ENCODE measurements at places on chromosomes 2 and 18.
A peak's percentile ranks its signal among the peaks of the same experiment; 100 is the strongest.

DNA sequence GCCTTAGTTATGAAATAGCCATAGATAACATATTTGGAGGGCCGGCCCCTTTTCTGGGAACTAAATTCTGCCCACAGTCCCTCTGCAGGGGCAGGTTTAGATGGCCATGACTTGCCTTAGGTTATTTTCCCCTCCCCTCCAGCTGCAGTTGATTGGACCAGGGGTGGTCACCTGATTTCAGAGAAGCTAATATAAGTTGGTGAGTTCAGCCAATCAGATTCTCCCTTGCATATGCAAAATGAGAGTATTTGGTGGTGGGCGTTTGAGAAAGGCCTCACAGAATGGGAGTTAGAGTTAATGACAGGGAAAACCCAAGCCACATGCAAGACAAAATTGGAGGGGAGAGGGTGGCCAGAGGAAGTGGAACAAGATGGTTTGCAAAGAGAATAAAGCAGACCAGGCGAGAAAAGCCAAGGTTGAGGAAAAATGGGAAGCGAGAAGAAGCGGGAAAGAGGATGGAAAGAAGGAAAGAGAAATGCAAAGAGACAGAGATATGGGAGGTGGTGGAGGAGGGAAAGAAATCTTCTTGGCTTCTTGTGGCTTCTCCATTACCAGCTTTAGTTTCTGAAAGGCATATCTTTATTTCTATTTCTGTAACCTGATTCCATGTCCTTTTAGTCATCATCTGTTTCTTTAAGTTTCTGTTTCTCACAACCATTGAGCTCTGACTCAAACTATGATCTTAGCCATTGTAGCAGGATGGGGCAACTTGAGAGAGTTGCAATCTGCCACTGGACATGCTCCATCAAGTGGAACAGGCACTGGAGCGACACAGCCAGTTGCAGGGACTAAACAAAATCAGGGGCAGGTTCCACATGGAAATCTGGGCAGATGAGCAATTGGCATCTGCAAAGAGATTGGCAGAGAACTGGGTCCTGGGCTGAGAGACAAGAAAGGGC is 108.1 kb upstream of the SIX3 start:
- peak; percentile 38 for DNase-seq

GRCh38 chr2:235463893-235464292 is 29.9 kb upstream of the AGAP1 start:
- DNase-seq, result no peak

DNA sequence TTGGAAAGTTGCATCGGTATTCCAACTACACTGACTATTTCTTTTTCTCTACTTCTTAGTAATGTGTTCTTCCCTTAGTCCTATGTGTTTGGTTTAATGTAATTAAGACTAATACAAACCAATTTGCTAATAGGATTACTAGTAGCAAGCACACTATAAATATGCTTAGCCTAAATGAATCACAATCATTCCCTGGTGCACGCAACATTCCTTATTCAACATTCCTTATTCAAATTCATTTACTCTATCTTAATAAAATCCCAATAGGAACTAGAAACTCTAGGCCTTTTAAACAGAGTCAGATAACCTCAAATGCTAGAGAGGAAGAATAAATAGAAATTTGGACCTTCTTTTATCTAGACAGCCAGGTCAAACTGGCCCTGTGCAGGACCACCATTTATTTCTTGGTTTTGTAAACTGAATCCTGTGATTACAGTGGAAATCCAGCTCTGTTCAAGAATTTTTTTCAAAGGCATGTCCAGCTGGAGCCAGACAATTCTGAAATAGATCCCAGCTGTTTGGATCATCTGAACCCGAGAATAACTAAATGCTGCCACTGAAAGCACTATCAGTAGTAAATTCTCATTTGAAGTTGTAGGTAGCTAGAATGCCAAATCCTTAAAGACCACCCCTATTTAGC is 103.1 kb downstream of the PPP1R1C start:
- peak; percentile 15 for DNase-seq

GRCh38 chr2:240904216-240905175 is 1.6 kb upstream of the CROCC2 start:
- no peak for DNase-seq

GRCh38 chr2:209422191-209422754 is 1.6 kb upstream of the MAP2 start:
- no peak for DNase-seq

DNA sequence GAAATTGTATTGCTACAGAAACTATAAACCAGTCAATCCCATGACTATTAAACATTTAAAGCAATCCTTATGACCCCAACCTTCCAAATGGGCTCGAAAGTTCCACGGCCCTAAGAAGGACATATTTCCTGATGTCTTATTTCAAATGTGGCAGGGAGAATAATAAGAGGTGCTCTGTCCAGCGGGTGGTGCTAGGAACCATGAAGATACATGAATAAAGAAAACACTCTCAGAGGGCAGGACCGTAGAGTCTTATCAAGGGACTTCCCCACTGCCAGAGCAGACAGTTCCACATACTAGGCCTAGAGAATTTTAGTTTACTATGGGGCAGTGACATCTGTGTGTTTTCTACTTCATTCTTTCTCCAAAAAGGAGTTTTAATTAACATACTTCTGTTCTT is 187.1 kb upstream of the PIK3C3 start:
- DNase-seq, result peak; percentile 41

GRCh38 chr2:180472133-180472532 is 465.0 kb upstream of the CWC22 start:
- peak; percentile 42 for DNase-seq

- peak; percentile 78 for DNase-seq
Observed at GRCh38 chr2:222318026-222318711, 19.4 kb upstream of the PAX3 start.

DNA sequence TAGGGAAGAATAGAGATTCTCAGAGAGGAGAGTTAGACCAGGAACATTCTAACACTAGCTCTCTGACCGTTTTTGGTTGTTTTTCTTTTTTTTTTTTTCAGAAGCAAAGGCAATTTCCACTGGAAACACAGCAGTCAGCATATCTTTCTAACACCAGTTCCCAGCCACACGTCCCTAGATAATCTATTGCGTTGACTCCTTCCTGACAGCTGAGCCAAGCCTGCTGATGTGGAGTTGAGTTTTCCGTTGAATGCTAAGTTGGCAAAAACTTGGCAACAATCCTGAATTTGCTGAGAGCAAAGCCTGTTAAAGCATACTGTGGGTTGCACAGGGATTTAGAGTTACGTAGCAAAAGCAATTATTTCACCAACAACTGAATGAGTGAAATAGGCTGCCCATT is 19.3 kb downstream of the GAD1 start:
- no peak for DNase-seq

- DNase-seq, result no peak
Observed at GRCh38 chr2:241177526-241178334, 10.7 kb upstream of the ANO7 start.

DNA sequence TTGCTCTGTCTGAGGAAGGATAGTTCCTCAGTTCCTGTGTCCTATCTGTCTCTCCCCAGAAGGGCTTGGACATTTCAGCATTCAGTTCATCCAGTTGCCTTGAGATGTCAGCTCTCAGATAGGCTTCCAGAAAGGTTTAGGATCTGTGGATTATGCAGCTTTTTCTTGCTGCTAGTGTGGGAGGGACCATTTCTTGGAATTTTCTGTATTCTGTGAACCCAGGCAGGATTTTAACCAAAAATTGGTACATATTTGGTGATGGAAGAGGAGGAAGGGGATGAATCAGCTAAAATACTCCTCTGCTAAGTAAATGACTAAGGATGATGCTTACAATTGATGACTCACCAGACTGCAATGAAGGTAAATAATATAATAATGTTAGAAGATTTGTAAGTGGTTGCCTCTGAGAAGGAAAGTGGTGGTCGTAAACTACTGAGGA is 58.6 kb upstream of the DOCK10 start:
- peak; percentile 99 for DNase-seq

DNA sequence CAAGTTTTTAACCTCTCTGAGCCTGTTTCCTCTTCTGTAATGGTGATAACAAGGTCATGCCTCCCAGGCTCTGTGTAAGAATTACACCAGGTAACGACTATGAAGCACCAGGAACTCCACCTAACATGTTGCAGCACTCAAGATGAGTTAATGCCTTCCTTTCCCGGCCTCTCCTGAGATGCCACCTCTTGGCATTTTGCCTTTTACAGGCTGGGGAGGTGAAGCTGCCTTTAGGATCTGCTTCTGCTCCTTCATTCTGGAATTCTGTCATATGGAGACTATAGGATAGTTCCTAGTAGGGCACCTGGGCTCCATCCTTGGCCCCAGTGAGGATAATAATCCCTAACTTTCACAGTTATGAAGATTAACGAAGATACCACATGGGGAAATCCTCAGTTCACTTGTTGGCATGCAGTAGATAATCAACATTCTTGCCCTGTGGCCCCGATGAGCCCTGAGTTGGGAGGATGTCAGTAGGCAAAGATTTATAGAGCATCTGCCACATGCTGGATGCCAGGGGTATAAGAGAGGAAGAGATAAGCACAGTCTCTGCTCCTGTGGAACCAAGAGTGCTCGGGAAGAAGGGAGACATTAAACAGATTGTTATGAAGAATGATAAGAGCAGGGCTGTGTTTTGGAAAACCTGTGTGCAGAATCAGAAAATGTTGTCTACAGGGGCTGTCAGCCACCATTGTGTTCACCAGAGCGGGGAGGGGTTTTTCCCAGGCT is 43.9 kb upstream of the KCNF1 start:
- no peak for DNase-seq

GRCh38 chr2:63049211-63049969 is 1.2 kb upstream of the OTX1 start:
- no peak for DNase-seq

- peak; percentile 23 for DNase-seq
Observed at GRCh38 chr2:70785137-70785911, 5.1 kb downstream of the FIGLA start.

DNA sequence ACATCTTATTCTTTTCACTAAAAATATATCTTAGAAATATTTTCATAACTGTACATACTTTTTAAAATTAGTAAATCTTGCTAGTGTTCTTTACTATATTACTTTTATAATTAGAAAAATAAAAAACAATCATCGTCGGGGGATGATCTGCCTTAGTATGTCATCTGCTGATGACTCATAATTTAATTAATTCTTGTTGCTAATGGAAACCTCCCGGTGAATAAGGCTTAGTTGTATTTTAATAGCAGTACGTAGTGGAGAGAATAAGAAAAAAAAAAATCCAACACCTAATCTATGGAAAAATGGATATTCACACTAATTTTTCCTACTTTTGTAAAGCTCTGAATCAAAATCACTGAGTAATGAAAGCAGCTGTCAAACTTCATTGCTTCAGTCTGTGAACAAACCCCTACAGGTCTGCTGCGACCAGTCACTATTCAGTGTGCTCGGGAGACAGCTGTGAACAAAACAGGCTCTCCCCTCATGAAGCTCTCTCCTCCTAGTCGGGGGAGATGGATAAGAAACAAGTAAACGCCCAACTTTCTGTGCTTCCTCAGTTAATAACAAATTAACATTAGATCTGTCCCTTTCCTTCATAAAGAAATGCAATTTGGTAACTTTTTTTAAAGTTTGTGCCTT is 97.4 kb upstream of the UPP2 start:
- peak; percentile 17 for DNase-seq

GRCh38 chr18:52341103-52341432 is 1.1 kb downstream of the DCC start:
- no peak for DNase-seq

- DNase-seq, result no peak
Observed at GRCh38 chr2:72924353-72925240, 7.3 kb downstream of the EMX1 start.

- DNase-seq, result no peak
Observed at GRCh38 chr2:105678346-105678745, 66.4 kb upstream of the NCK2 start.

GRCh38 chr2:198587240-198587639 is 782.8 kb downstream of the PLCL1 start:
- no peak for DNase-seq

DNA sequence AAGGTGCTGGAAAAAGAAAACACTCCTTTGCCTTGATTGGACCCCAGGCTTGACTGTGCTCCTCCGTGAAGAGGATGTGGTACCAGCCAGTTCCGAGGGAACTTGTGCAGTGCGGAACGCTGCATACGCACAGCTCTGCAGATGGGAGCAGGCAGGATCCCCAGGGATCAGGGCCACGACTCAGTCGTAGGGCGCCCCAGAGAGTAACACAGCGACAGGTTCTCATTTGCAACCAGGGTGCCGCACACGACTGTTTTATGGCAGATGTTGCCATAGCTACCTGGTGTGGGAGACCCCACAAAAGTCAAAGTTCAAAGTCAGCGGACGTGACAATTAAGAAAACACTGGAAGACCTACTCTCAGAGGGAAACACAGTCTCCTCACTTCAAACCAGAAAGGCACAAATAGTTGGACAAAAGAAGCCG is 779 bp downstream of the MALL start:
- DNase-seq, result no peak

- no peak for DNase-seq
Observed at GRCh38 chr18:59085126-59085794, 54.4 kb upstream of the SEC11C start.

- no peak for DNase-seq
Observed at GRCh38 chr2:6973895-6974545, 56.8 kb downstream of the RNF144A start.

DNA sequence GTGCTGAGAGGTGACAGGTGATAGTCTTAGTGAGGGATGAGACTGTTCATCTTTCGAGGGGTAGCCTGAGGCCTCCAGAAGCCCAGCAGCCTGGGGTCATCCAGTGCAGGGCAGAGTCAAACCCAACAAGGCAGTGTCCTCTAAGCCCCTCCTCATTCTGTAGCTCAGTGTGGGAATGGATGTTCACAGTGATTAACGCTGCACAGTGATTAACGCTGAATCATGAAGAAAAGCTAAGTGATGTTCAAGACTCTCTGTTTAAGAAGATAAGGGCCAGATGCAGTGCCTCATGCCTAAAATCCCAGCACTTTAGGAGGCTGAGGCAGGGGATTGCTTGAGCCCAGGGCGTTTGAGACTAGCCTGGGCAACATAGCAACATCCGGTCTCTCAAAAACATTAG is 56.3 kb upstream of the LAPTM4A start:
- peak; percentile 17 for DNase-seq

DNA sequence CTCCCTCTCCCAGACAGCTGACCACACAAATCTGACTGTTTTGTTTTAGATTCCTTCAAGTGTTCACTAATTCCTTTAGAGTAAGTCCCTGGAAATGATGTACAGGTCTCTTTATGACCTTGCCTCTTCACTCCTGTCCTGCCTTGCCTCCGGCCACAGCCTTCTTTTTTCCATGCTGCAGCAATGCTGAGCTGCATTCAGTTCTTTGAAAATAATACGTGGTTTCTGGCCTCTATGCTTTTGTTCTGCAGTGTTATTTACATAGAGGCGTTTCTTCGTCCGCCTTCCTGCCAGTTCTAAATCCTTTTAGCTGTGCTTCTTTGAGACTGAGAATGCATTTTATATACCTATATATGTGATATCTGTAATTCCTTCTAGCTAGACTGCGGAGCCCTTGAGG is 87.2 kb downstream of the PPP1R1C start:
- DNase-seq, result no peak

- DNase-seq, result no peak
Observed at GRCh38 chr2:81734981-81735380, 1430.4 kb upstream of the LRRTM1 start.

- DNase-seq, result no peak
Observed at GRCh38 chr2:18792226-18792629, 202.9 kb upstream of the NT5C1B start.

GRCh38 chr2:176291809-176292283 is 22.6 kb downstream of the MTX2 start:
- no peak for DNase-seq
